ENCODE measurements at places on chromosomes 3 and 15.

DNA sequence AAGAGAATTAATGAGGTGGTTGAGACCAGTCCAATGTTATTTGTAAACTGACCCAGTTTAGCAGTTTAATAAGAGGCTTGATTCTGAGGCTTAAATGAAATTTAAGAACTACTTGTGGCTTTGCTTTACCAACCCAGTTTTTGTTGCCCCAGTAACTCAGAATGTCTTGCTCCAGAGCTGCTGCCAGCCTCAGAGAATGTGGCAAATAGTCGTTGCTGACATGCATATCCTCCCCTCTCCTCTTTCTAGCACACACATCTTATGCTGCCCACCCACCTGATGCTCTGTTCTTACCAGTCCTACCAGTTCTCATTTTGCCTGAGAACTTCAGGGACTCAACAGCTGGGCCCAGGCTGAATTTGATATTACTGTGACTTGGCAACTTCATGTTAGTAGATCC, 92.4 kb upstream of the TSC22D2 start:
- DNase-seq, result no peak

GRCh38 chr3:14141602-14142341, 16.9 kb downstream of the TMEM43 start:
- no peak for DNase-seq

DNA sequence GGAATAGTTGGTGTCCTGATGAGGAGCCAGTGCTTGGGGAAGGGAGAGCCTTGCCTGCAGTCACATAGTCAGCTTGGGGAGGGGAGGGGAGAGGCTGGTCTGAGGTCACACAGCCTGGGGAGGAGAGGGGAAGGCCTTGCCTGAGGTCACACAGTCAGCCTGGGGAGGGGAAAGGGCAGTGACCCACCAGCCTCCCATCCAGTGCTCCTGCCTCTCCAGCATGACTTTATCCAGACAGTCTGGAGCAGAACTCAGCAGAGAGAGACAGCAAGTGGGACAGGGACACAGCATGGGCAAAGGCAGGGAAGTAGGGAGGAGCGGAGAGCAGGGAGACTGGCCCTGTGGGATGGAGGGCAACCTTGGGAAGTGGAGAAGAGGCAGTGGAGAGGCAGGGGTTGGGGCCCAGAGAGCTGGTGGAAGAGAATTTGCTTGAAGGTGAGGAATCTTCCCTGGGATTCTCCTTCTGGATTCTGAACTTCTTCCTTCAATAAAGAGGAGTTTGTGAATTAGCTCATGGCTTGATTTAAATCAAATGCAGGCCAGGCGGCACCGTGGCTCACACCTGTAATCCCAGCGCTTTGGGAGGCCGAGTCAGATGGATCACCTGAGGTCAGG, 64.5 kb downstream of the CORO2B start:
- DNase-seq, result no peak

- no peak for DNase-seq
Observed at GRCh38 chr15:40959331-40960141, 6.3 kb downstream of the CHAC1 start.

- no peak for DNase-seq
Observed at GRCh38 chr15:96355568-96356187, 25.2 kb downstream of the NR2F2 start.

All from GM04504 (cell line).